ENCODE measurements at places on chromosomes 2 and 18.

GRCh38 chr2:60442608-60443007 is 110.8 kb downstream of the BCL11A start:
- no peak for DNase-seq

DNA sequence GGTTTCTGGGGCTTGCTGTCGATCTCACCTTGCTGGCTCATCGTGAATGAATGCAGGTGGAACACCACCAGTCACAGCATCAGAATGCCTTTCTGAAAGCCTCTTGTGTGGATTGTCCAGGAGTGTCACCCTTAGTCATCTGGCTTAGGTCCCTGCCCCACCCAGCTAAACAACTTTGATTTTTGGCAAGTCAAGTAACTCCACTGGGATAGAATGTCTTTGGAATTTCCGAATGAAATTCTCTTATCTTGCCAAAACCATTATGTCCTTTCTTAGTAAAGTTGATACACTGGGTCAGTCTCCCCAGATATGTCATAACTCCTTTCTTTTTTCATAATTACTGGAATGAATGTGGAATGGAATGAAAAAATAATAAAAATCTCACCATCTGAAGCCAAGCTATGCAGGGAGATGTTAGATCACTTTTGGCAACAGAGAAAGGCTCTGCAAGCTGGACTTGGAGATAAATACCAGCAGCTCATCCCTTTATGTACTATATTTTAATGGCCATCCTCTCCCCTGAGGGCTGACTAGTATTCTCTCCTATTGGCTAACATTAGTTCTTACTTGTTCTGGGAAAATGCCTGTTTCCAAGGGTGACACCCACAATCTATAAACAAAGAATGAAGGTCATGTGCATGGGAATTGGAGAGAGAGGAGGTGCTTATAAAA is 35.4 kb downstream of the INSIG2 start:
- peak; percentile 84 for DNase-seq

GRCh38 chr2:130336877-130337734 is 5.6 kb upstream of the IMP4 start:
- peak; percentile 79 for DNase-seq

GRCh38 chr18:49931760-49932159 is 118.4 kb upstream of the ACAA2 start:
- DNase-seq: no peak

DNA sequence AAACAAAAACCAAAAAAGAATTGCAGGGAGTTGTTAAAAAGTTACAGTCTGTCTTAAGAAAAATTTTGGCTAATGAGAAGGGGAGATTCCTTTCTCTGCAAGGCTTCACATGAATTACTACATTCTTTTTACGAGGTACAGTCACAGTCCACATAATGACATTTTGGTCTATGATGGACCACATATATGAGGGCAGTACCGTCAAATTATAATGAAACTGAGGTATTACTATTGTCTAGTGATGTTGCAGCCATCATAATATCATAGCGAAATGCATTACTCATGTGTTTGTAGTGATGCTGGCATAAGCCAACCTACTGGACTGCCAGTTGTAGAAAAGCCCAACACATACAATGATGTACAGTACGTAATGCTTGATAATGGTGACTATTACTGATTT is 12.5 kb downstream of the SERPINB7 start:
- no peak for DNase-seq

- DNase-seq: no peak
Measured at GRCh38 chr2:226874749-226875148, 38.9 kb downstream of the RHBDD1 start.

GRCh38 chr2:98713332-98714015 is 17.5 kb downstream of the MGAT4A start:
- no peak for DNase-seq

DNA sequence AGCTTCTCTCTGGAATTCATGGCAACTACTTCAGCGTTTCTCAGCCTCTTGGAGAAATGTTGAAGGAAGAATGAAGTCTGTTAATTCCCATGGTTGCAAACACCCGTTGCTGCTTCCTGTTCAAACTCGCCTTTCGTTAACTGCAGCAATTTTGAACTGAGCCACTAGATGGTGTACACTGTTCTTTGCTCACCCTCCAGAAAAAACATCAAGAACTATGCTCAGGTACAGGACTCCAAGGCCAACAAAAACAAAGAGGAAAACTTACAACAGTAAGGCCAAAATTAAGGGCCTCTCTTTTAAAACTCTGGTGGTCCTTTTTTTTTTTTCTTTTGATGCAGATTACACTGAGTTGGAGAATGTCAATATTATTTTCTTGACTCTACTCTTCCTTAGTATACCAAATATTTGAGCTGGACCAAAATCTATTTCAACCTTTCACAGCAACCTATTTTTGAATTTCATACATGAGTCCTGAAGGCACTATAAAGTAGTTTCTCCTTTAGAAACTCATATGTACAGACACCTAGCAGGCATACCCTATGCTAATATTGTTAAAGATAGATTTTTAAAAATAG is 58.2 kb downstream of the KLHL14 start:
- peak; percentile 68 for DNase-seq

DNA sequence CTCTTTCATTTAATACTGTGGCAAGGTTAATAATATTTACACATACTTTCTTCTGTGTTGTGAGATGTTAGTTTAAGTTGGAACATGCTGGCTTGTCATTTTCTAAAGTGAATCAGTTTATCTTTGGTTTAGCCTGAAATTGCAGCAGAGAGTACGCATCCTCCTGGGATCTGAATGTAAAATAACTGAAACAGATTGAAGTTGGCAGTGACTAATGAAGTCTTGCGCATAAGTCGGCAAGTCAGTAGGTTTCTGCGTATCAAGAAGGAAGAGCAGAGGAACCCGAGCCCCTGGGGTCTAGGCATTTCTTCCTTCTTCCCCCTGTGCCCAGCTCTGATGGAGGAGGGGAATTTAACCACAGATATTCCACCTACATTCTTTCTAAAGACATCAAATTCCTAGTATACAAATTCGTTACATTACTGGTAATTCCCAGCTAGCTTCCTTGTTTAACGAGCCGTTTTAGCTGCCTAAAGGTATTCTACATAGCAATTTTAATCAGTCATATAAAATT is 392.1 kb upstream of the RAB12 start:
- DNase-seq: peak; percentile 41

DNA sequence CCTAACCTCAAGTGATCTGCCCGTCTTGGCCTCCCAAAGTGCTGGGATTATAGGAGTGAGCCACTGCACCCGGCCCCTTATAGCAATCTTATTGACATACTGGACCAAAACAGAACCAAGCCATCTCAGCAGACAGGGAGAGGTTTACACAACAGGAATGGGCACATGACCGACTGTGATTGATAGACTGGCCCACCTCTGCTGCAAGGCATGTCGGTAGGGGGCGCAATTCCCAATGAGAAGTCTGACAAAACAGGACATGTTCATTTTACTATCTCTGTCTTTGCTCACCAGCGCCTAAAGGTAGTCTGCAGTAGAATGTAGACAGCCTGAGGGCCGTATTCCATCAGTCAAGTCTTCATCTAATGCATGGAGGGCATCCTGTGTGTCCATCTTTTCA is 2.0 kb downstream of the LYPD6B start:
- no peak for DNase-seq

DNA sequence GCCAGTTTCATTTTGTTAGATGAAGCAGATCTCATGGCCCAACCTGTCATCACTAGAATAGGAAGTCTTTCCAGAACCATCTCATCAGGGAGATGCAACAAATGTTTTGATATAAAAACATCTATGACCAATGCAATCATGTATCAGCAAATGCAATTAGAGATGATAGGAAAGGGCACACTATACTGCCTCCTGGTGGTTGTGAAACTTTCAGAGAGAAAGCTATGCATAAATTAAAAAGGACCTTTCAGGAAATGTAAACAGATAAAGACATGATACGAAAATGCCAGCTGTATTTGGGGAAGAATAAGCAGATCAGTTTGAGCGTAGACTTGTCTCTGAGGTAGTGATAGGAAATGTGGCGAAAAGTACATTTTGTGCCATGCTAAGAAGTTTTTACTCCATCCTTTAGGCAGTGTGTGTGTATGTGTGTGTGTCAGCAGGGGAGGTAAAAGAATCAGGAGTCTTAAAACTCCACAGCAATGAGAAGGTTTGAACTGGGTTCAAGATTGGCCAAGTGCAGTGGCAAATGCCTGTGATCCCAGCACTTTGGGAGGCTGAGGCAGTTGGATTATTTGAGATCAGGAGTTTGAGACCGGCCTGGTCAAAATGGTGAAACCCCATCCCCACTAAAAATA is 479.3 kb downstream of the CPS1 start:
- DNase-seq: peak; percentile 1

DNA sequence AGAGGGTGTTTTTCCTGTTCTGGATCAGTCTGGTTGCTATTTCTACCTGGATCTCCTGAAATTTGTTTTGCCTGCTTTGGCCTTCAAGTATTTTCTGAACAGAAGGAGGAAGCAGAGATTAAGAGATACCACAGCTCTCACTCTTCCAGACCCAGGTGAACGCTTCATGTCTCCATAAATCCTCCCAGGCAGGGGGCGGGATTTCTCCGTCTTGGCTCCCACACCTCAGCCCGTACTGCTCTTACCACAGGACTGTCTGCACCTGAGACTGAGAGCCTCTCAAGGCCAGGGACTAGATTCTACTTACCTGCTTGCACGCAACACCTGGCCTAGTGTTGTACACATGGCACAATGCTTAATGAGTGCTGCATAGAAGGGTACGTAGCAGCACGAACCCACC is 59.9 kb upstream of the LRPPRC start:
- no peak for DNase-seq

DNA sequence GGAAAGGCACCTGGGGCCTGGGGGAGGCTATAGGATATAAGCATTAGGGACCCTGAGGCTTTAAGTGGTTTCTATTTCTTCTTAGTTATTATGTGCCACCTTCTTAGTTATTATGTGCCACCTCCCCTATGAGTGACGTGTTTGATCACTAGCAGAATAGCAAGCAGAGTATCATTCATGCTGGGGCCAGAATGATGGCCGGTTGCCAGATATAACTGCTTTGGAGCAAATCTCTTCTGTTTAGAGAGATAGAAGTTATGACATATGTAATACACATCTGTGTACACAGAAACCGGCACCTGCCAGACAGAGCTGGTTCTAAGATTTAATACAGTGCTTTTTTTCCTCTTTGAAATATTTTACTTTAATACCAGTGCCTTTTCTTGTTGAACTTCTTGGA is 29.4 kb downstream of the LIPG start:
- DNase-seq: no peak

DNA sequence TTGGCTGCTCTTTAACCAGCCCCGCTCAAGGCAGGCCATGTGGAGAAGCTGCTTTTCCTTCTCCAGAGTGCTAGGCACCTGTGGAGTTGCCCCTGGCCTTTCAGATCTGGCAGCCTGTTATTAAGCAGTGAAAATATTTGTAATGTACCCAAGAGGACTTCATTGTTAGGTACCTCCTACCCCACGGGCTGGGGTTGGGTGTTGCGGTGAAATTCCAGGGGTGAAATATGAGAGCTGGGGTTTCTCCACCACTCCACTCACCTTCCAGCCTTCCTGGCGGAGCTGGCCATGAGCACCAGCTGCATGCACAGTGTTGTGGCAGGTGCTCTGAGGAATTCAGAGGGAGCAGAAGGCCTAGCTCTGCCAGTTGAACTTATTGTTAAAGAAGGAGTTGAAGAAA is 39.1 kb downstream of the NTSR2 start:
- DNase-seq: no peak

DNA sequence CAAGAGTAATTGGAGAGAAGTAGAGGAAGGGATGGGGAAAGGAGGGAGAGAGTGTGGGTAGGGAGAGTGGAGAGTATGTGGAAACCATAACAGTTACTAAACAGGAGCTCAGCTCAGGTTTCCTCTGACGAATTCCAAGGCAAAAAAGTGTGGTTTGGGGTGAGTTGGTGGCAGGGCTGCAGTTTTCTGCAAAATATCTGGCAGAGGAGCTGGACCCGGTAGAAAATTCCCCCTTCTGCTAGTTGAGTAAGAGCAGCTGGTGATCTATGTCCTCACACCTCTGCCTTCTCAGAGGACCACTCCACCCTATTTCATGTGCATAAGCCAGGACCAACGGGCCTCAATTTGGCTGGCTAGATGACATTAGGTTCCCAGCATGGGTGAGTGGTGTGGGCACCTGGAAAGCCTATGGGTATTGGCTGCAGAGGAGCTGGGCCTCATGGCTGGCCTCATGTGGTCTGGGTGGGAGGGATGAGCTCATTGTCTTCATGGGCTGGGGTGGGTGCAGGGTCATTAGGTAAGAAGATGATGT is 13.2 kb downstream of the NRP2 start:
- DNase-seq: peak; percentile 91

DNA sequence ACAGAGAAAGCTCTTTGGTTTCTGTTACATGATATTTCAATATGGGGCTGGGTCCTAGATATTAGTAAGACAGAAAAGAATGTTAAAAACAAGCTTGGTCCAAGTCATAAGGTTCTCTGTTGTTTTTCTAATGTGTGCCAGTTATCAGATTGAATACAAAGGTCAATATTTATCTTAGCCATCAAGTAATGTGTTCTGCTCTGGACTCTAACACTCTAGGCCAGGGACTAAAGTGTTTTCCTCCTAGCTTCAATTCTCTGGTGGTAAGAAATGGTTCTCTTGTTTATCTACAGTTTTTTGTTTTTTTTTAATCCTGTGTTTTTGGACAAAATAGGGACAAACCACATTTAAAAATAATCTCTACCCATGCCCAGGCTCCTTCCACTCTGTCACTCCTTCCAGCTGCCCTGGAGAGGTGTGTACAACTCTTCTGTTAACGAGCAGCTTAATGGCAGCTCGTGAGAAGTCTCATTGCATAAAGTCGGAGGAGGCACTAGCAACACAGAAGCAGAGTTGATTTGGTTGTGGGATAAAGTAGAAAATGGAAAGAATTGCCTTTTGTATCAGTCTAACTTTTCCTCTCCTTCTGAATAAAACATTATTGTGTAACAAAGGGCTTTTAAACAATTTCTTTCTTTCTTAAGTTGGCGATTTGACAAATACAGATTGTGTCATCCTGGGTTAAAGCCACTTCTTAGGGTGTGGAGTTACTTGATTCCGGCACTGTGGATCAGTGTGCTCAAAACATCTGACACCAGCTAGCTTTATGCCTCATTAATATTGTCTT is 8.0 kb upstream of the SESTD1 start:
- DNase-seq: peak; percentile 67

DNA sequence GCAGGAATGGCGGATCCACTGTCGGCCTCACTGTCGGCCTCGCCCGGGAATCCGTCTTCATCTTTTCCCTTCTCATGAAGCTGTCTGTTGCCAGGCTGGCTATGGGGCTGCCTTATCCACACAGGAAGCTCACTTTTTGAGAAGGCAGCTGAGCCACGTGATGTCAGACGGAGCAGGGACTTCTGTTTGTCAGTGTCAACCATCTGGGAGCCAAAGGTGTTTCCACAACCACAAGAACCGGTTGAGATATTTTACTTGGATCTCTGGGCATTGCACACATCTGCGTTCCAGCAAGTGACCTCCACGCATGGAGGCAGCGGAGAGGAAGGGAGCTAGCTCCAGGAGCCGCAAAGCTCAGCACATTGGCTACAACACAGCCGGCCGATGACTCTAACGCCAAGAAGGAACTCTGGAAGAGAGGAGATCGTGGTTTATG is 27.4 kb upstream of the TAF1B start:
- DNase-seq: peak; percentile 27

GRCh38 chr2:810397-810796 is 133.2 kb upstream of the TMEM18 start:
- no peak for DNase-seq

GRCh38 chr2:45595721-45596435 is 15.2 kb downstream of the SRBD1 start:
- DNase-seq: peak; percentile 81

Data from fibroblast of upper back skin (primary cell).